ENCODE measurements at places on chromosomes 16 and 17.
A peak's percentile ranks its signal among the peaks of the same experiment; 100 is the strongest.

DNA sequence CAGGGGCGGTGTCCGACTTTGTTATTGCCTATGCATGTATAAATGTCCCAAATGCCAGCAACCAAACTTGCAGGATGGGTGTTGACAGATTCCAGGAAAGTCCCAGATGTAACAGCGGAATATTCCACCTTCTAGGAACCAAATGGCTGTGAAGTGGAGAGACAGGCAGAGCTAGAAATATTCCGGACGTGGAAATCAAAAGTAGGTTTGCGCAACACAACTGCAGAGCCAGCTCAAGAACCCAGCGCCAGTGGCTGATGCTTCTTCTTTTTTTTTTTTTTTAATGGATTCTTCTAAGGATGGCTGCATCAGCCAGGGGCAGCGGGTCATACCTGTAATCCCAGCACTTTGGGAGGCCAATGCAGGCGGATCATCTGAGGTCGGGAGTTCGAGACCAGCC lies 601.7 kb downstream of the MAF start:
- DNase-seq: no peak

DNA sequence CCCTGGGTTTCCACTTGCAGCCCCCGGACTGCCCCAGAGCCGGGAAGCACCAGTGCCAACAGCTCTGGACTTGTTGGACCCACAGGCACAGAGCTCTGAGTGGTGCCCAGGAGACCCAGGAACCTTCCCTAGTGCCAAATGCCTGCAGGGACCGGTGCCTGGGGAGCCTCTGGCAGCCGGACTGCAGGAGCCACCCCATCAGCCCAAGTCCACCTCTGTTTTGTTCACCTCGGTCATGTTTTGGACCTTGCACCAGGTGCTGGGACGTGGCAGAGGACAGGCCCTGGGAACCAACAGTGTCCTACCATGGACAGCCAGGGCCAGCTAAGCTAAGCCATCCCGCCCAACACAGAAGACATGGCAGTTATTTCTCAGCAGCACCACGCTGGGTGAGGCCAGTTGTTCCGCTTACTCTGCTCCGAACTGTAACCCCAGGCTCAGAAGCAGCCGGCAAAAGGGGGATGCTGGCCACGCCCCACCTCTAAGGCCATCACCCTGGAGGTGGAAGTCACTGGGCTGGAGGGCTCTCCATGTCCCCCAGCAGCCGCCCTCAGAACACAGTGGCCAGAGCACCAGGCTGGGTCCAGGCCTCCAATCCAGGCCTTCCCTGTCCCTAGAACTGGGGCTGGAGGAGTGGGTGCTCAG lies 79.8 kb downstream of the AMFR start:
- DNase-seq: no peak

GRCh38 chr16:69131167-69131838 lies 1.1 kb downstream of the CHTF8 start:
- no peak for DNase-seq

- DNase-seq: peak; percentile 96
These were observed at the start of gene COG7 for GRCh38 chr16:23452572-23453337. COG7 (minus strand) TSS chr16:23453189; CDS start chr16:23452994, 195 bp downstream.

DNA sequence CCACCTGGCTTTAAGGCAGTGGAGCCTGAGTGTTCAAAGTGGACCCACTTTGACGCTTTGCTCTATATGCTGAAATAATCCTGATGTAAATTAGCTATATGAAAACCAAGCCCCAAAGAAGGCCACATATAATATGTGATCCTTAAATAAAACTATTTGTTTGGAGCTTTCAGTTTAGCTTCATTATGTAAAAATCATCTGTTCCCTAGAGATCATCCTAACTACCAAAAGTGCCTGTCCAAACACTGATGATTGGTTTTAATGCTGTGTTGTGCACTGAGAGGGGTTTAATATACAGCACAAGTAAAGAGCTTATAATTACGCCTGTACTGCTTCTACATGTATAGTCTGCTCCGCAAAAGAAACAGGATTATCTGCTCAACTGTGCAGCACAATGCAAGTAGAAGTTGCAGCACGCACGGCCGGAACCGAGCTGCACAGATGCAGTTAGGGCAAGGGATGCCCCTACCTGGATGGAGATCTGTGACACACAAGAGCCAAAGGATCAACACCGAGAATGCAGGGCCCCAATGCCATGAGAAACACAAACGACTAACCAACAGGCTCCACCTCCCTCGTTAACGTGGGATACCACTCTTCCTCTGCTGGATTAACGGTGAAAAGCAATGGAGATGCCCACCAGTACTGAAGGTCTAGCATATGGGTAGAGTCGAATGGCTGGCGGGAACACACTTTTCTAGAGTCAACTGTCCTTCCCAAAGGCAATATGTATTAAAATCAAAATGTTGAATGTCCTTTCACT lies 20.5 kb downstream of the USP7 start:
- no peak for DNase-seq

- no peak for DNase-seq
These were observed 5.0 kb downstream of the SLC6A2 start for GRCh38 chr16:55660828-55661227.

DNA sequence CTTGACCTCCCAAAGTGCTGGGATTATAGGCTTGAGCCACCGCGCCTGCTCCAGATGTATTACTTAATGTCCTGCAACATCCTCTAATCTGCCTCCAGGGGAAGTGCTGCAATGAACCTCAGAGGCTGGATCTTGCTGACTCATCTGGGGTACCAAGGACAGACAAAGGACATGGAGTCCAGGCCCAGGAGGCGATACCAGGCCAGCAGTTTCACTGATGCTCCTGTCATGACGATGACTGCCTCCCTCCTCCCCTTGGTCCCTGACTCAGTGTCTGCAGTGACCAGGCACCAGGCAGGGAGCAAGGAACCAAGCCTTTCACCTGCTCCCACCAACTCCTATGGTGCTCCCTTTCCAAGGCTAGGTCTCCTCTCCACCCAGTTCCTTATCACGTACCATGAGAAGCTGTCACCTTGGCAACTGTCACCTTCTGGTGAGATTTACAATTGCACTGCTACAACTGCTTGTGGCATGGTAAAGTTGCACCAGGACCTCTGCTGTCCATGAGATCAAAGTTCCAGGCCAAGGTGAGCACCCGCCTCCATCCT lies 21.6 kb upstream of the PHOSPHO1 start:
- no peak for DNase-seq

GRCh38 chr16:47644166-47644565 lies 183.0 kb downstream of the PHKB start:
- no peak for DNase-seq

DNA sequence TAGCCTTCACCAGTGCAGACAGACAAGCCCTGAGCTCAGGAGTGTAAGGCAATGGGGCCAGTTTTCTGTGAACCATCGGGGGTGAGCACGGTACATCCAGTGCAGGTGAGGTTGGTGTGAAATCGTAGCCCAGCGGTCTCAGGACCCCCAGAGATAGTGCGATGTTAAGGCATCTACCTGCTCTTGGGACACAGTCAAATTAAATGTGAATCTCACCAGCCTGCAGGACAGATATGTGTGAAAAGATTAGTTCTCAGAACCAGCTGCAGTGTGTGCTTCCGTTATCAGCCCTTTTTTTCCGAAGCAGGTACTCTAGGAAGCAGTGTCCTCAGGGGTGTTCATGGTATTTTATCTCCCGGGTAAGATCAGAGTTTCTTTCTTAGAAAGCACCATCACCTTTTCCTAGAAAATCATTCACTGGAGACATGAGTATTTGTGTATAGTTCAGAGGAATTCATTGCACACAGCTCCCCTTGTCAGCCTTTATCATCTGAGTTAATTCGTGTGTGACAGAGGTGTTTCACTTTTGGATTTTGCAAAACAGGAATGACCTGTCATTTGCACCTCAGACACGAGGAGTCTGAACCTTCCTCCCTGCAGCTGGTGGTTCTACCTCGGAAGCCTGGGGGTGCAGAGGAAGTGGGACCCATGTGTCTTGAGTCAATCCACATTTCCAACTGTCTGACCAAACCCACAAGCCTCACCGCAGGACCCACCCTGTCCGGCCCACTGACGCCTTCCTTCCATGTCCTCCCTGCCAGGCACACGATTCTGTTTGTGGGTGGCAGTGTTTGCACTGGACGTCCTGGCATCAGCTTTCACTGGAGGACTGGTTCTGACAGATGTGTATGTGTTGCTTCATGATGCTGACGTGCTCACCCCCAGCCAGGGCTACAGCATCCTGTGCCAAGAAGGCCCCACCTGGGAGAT lies 107.8 kb downstream of the CLEC16A start:
- DNase-seq: peak; percentile 51

DNA sequence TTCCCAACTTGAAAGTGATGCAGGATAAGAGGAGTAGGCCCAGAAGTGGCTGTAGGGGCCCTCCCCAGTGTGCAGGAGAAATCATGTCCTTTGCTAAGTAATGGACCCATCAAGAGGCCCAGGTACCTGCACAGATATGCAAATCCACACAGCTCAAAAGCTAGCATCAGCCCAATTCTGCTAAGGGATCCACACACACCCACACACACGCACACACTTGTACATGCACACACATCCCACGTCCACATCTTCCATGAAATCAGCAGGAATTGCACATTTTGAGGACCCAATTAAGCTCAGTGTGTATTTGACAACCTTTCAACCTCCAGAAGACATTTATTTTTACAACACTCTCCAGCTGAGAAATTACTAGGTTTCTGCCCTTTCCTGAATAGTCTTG lies 184.8 kb downstream of the C16orf78 start:
- no peak for DNase-seq

DNA sequence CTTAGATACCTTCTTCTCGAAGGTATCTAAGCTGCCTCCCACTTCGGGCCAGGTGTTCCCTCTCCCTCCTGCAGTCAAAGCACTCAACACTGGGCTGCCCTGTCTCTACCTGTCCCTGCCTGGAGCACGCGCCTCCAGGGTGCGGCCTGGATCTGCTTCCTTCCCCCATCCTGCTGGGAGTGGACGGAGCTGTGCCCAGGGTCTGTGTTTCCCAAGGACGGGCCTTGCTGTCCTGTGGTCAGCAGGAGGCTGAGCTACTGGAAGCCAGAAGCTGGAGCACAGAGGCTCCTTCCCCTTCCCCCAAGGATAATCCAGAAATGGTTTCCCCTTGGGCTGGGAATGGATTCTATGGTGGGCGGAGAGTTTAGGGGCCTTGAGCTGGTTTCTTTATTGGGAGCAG lies 16.7 kb downstream of the LLGL2 start:
- no peak for DNase-seq

DNA sequence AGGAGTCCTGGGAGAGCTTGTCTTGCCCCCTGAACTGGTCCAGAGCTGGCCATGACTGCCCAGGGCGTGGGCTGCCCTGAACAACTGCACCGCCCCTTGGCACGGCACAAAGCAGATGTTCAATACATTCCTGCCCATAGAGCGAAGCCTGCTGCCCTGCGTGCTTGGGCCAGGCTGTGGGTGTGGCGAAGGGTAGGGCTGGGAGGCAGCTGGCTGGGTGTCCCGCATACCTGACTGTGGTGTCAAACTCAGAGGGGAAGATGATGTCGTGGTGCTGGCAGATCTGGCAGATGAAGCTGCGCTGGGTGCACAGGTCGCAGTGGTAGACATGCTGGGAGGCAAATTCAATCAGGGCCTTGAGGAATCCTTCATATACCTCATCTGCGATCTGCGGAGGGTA lies 124.2 kb upstream of the SMURF2 start:
- peak; percentile 64 for DNase-seq

DNA sequence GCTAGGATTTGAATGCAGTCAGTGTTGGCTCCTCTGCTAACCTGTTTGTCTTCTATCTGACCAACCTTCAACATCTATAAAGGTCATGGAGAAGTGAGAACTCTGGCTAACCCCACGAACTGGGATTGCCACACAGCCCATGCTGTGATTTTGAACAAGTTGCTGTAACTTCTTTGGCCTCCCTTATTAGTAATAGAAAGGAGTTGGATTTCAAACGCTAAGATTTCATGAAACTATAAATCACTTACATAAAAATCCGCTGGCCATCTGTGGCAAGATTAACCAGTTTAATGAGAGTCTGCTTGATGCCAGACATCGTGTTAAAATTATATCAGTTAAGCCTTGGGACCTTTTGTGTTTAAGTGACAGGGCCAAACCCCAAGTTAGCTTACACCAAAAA lies 53.4 kb downstream of the HSD17B2 start:
- no peak for DNase-seq

Measured in left forelimb (tissue), 1 donor.